ENCODE measurements at places on chromosomes 3 and 15.

GRCh38 chr15:31606194-31606669 is 279.6 kb downstream of the KLF13 start:
- peak; percentile 8 for DNase-seq

DNA sequence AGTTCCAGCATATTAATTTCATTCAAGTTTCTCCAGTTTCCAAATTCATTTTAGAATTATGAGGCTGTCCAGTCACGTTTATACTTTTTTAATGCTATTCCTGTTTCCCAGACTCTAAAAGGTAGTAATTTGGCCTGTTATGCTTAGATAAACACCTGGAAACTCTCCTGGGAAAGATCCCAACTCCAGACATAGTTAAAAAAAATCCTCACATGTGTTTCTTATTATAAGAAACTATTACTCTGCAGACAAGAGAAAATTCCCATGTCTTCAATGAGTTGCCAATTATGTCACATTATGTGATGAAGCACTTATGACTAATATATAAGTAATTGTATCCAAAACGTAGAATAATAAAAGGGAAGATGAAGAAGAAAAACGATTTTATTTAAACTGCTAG is 137.1 kb upstream of the TMC3 start:
- no peak for DNase-seq

- no peak for DNase-seq
Observed at GRCh38 chr3:24388159-24388558, 106.5 kb downstream of the THRB start.

GRCh38 chr3:9180764-9181117 is 68.7 kb downstream of the SRGAP3 start:
- no peak for DNase-seq

GRCh38 chr3:126358038-126358815 is 1.0 kb upstream of the KLF15 start:
- DNase-seq, result no peak

DNA sequence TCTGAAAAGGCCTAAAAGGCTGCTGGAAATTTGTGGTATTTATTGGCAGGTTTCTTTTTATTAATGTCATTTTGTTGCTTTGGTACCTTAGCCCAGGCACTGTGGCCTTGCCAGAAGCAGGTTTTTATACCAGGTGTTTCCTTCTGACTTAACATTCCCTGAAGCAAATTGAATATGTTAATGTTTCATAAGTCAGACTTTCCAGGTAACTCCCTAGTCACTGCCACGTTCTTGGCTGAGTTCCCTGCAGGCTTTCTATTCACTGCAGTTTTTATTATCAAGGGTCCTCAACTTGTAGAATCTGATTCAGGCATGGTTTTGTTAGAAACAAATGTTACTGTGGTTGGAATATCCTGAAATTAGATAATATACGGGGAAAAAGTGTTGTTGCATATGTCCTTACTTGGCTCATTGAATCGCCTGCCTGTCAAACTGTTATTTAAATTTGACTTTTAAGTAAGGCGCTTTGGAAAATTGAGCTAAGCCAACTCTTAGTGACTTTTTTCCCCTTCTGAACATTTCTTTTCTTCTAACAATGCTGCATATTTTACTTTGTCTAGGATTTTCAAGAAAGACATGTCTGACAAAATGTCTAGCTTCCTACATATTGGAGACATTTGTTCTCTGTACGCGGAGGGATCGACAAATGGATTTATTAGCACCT is 22.9 kb downstream of the ITPR1 start:
- no peak for DNase-seq

DNA sequence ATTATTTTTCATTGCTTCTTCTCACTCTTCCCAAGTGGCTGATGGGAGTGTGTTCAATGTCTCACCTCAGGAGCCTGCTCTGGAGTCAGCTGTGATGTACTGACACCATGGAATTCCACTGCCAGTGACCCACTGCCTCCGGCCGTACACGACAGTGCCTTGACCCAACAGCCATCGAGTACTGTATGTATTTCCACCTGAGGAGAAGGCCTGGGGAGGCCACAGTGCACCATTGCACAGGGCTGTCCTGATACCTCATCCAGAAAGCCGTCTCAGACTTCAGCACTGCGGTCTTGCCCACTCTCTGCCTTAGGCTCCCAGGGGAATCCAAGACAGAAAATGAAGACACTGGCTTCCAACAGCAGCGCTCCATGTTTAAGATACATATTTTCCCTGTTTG is 51.4 kb upstream of the EIF1B start:
- no peak for DNase-seq

- DNase-seq, result no peak
Observed at GRCh38 chr3:24622138-24622537, 127.5 kb upstream of the THRB start.

DNA sequence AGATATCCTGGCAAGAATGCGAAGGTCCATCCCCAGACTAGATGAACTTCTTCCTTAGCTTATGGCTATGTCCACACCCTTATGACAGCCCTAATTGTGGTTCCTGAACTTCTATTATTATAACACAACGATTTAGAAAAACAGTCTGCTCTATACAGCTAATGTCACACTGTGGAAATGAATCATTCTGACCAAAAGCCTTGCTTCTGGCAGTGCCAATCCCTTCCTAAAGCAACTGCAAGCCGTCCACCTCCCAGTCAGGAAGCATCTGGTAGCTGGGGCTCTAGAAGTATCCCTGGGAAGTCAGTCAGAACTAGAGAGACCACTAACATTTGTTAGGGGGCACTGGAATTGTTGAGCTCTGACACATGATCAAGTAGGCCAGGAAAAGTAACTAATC is 45.0 kb downstream of the MYO5A start:
- peak; percentile 69 for DNase-seq

DNA sequence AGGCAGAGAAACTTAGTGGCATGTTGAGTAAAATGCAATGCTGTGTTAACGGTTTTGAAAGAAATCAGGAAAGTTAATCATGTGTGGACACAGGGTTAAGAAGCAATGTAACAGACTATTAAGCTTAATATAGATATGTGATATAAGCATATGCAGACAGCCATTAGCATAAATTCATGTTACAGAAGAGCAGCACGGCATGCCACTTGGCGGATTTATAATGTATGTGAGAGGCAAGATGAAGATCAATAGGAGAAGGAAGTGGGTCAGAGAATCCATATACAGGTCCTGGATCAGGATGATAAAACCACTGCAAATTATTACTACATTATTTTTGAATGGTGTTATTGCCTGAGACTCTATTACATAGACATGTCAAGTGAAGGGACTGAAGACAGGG is 694.3 kb downstream of the MCTP2 start:
- DNase-seq, result no peak

- no peak for DNase-seq
Observed at GRCh38 chr3:49602049-49602554, 47.8 kb downstream of the BSN start.

GRCh38 chr3:192194085-192194484 is 533.3 kb downstream of the FGF12 start:
- no peak for DNase-seq

- DNase-seq, result peak; percentile 85
Observed at GRCh38 chr3:47324278-47324865, 41.6 kb downstream of the KLHL18 start.

GRCh38 chr3:46889381-46890110 is 12.0 kb downstream of the PTH1R start:
- DNase-seq, result no peak

GRCh38 chr15:75570126-75570845 is 8.8 kb downstream of the PTPN9 start:
- no peak for DNase-seq
